BE2C (cell line): ENCODE measurements at places on chromosomes 3 and 15.

- no peak for DNase-seq
These were observed 1035.2 kb downstream of the MCTP2 start for GRCh38 chr15:95266451-95267061.

DNA sequence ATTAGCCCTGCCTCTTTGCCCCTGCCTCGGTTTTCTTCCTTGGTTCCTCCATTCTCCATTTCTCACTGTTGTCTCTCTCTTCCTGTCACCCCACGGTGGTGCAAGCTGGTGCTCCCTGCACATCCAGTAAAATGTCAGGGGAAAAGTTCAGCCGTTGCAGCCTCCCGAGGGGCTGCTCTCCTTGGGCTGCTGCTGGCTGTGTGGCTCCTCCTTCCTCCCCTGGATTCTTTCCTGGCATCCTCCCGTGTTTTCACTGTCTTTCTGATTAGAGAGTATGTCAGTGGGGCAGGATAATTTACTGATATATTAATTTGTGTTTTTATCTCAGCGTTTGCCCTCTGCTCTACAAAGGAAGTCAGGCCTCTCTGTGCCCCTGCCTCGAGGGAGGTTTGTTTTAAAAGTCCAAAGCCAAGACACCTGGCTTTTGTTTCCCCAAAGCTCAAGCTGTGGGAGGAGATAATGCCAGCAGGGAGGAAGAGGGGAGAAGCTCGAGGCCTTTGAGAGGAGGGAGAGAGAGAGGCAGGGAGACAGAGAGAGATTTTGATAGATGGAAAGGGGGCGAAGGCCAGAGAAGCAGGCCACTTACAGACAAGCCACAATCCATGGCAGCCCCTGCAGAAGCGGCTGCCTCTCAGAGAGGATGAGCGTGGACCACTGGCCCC is 150.3 kb upstream of the NR2F2 start:
- DNase-seq: no peak

DNA sequence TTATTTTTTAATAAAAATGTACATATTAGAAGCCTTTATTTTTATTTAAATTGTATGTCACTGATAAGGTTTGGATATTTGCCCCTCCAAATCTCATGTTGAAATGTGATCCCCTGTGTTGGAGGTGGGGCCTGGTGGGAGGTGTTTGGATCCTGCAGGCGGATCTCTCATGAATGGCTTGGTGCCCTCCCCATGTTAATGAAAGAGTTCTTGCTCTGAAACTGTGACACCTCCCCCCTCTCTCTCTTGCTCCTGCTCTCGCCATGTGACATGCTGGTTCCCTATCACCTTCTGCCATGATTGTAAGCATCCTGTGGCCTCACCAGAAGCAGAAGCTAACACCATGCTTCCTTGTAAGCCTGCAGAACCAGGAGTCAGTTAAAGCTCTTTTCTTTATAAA is 13.0 kb downstream of the AGTR1 start:
- no peak for DNase-seq

- DNase-seq: no peak
These were observed 16.9 kb upstream of the AGBL1 start for GRCh38 chr15:86062646-86063243.

- DNase-seq: no peak
These were observed 46.6 kb downstream of the HHLA2 start for GRCh38 chr3:108342837-108343486.

- no peak for DNase-seq
These were observed 431.6 kb upstream of the RASGRP1 start for GRCh38 chr15:38996111-38996631.

DNA sequence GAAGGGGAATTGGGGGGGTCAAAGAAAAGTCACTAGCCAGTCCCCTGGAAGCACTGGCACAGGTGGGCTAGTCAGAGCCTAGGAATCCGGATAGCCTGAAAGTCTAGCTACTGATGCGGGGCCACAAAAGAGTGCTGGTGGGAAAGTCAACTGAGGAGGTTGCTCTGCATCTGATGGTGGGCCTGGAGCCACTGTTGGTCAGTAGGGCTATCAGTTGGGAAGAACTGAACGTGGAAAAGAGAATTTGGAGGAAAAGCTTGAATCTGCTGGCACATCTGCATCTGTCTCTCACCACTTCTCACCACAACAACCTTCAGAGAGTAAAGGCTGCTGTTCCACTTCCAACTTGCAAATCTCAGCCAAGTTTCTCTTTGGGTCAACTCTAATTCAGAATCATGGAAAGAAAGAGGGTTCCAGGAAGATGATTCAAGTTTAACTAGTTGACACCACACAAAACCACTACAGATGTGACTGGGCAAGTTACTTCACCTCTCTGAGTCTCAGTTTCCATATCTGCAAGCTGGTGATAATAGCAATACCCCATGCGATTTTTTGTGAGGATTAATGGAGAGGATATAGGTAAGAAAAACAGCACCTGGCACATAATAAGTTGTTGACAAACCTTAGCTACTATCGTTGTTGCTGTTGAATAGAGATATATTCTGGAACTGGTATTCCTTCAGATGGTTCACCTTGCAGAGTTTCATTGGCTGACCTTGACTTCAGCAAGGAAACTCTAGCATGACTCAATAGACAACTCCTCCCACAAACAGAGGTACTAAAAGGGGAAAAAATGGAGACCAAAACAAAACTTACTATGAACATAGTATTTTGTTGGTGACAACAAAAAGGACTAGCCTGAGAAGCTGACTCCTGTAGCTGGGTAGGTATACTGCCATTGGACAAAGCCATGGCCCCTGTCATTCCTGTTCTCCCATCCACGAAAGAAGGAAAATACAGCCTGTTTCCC is 280.2 kb upstream of the STT3B start:
- DNase-seq: no peak

DNA sequence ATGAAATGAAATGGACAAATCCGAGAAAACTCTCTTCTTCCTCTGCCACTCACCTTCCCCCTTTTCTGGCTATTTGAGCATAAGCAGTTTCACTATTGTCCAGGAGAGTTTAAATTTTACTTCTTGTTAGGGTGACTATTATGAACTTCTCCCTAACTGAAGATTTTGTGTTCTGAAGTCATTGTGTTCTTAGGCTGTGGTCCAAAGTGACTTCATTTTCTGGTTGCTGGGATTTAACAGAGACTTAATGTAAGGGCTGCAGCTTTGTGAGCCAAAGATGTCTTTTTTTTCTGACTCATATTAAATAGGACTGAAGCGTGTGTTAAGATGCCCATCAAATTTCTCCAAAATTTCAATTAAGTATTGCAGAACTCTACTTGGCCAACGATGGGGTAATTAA is 46.5 kb upstream of the FSTL1 start:
- DNase-seq: no peak

- DNase-seq: no peak
These were observed 410.4 kb downstream of the TUSC7 start for GRCh38 chr3:117120014-117120413.

DNA sequence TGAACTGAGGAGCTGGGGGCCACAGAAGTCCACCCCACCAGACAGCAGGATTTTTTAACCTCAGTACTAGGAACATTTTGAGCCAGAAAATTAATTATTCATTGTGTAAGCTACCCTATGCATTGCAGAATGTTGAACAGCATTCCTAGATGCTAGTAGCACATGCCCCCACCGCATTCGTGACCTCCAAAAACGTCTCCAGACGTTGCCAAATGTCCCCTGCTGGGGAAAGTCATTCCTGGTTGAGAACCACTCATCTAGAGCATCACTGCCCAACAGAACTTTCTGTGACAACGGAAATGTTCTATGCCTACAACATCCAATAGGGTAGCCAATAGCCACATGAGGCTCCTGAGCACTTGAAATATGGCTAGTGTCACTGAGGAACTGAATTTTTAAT is 333.5 kb downstream of the FOXP1 start:
- DNase-seq: no peak

DNA sequence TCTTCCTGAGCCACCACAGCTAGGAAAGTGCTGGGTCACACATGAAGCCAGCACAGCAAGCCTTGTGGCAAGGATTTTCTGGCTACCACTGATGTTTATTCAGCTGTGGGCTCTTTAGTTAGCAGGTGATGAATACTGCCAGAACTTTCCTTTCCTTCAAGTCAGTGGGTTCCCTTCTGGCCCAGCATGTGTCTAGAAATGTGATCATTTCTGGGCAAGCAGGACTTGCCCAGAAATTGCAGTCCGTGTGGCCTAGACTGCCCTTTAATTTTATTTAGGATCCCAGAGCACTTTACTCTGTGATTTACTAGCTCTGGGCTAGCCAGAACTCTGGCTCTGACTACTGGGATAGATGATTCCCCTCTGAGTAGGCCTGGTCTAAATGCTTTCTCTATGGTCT is 397.5 kb downstream of the ZIC4 start:
- DNase-seq: no peak

DNA sequence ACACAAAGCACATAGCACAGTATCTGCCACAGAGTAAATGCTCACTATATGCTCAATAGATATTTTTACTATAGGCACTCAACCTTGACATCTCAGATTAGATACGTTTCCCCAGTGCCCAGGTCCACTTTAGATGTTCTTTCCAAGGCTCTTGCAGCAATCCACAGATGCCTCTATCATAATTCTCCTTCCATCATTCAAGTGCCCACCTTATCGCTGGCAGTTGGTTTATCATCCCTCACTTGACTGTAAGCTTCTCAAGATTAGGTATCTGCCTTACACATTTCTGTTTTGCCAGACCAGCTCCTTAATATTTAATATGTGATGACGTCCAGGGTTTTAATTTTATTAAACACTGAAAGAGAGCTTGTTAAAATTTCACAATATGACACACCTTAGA is 8.6 kb downstream of the NCEH1 start:
- no peak for DNase-seq

- no peak for DNase-seq
These were observed 15.7 kb upstream of the DPPA4 start for GRCh38 chr3:109353057-109353456.

- peak; percentile 83 for DNase-seq
These were observed 123.2 kb downstream of the DNAJB8 start for GRCh38 chr3:128343287-128344051.

DNA sequence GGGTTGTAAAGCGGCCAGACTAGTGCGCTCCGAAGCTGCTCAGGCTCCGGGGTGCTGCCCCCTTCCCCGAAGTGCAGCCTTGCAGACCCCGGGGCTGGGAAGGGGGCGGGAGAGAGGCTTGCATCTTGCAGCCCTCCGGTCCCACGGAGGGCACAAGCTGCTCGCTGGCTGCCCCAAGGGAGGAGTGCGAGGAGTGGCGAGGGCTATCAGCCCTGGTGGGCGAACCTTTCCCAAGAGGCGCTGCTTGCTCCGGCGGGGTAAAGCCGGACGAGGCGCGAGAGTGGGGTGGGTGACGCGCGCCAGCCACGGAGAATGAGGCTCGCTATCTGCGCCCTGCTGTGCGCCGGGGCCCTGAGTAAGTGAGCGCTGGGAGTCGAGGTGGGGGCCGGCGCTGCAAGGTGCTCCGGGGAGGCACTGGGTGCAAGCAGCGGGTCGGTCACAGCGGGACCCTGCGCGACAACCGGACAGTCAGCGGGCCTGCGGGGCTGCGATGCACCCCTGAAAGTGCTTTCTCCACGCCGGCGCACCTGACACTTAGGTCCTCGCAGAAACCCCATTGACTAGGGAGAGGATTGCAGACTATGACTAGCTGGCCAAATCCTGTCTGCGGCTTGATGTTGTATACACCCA is 12.7 kb upstream of the TOPBP1 start:
- DNase-seq: no peak
